ENCODE measurements at places on chromosomes 12 and 14.

GRCh38 chr12:78208092-78208491 lies 377.4 kb downstream of the NAV3 start:
- no peak overlapping the region for H3K27ac ChIP-seq
- DNase-seq: no peak
- H3K4me1 ChIP-seq: peaks cover 44% of the 10 kb centered on the region
- no peaks in the 10 kb centered on the region for H3K27me3 ChIP-seq

DNA sequence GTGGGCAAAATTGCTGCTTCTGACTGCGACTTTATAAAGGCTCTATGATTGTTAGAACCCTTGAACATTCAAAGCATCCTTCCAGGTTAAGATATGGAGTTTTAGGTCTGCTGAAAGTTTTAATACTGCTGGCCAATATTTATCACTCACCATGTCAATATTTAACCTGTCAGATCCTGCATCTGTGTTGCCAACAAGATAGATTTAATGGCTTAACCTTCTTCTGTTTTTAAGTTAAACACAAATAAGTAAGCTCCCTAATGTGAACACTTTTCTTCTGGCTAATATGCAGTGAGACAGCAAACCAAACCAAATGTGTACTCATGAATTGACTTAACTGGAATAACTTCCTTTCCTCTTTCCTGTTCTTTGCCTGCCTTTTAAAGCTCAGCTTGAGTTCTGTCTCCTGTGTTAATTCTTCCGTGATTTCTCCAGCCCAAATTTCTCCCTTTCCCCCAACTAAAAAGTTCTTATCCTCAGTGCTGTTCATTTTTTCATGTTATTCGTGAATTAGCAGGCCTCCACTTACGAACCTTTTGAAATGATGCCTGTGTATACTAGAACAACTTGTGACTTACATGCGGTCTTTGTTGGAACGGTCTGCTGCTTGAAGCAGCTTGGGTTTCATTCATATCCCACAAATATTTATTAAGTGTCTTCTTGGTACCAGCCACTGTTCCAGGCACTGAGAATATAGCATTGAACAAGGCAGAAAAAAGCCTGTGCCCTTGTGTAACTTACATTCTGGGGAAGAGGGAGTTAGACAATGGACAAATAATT lies 9.1 kb downstream of the FBXW8 start:
- DNase-seq: no peak
- peaks cover 10% of the 10 kb centered on the region for H3K36me3 ChIP-seq
- no peak overlapping the region for H3K4me3 ChIP-seq
- H3K27ac ChIP-seq: no peak overlapping the region

GRCh38 chr12:74365178-74365964 lies 172.3 kb upstream of the ATXN7L3B start:
- no peaks in the 10 kb centered on the region for H3K27me3 ChIP-seq
- H3K4me3 ChIP-seq: no peak overlapping the region
- no peaks in the 10 kb centered on the region for H3K4me1 ChIP-seq
- peak overlapping the region; percentile 68 for H3K27ac ChIP-seq
- peak; percentile 3 for DNase-seq
- H3K36me3 ChIP-seq: no peaks in the 10 kb centered on the region

DNA sequence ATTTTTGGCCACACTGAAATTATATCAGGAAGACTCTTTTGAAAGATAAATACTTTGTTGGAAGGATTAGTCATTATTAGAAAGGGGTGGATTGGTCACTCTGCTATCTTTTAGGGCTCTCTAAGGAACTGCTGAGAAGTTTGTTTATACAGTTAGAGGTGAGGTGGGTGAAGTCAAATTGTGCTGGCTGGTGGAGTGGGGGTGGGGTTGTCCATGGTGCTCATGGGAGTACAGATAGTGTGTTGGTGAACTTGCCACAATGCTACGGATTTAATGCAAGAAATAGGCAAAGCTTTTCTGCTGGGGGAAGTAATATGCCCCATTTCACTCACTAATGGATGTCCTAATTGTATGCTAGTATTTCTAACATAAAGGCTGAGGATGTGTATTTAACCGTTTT lies 35.8 kb downstream of the SUSD6 start:
- no peak overlapping the region for H3K27ac ChIP-seq
- no peaks in the 10 kb centered on the region for H3K27me3 ChIP-seq
- no peak for DNase-seq
- peaks cover 23% of the 10 kb centered on the region for H3K4me1 ChIP-seq
- H3K36me3 ChIP-seq: peaks cover 12% of the 10 kb centered on the region
- H3K4me3 ChIP-seq: no peak overlapping the region

- peaks cover 2% of the 10 kb centered on the region for H3K36me3 ChIP-seq
- no peak for DNase-seq
- peaks cover 17% of the 10 kb centered on the region for H3K27me3 ChIP-seq
- H3K27ac ChIP-seq: no peak overlapping the region
- H3K4me3 ChIP-seq: peak overlapping the region; percentile 84
- H3K4me1 ChIP-seq: peaks cover 28% of the 10 kb centered on the region
Measured at GRCh38 chr14:99968191-99968920, 96.9 kb upstream of the EVL start.

- no peak overlapping the region for H3K27ac ChIP-seq
- H3K36me3 ChIP-seq: no peaks in the 10 kb centered on the region
- peaks cover 12% of the 10 kb centered on the region for H3K4me1 ChIP-seq
- DNase-seq: no peak
- H3K4me3 ChIP-seq: peak overlapping the region; percentile 16
Measured at GRCh38 chr12:40827683-40828592, 135.7 kb downstream of the CNTN1 start.

Measured in neural crest cell (in vitro differentiated cells).